ENCODE measurements at places on chromosomes 4 and X. TPM values are rescaled to one million over a fixed set of nuclear protein-coding genes. Genes with fewer than 3 reads are reported as not detected.
A peak's percentile ranks its signal among the peaks of the same experiment; 100 is the strongest.

DNA sequence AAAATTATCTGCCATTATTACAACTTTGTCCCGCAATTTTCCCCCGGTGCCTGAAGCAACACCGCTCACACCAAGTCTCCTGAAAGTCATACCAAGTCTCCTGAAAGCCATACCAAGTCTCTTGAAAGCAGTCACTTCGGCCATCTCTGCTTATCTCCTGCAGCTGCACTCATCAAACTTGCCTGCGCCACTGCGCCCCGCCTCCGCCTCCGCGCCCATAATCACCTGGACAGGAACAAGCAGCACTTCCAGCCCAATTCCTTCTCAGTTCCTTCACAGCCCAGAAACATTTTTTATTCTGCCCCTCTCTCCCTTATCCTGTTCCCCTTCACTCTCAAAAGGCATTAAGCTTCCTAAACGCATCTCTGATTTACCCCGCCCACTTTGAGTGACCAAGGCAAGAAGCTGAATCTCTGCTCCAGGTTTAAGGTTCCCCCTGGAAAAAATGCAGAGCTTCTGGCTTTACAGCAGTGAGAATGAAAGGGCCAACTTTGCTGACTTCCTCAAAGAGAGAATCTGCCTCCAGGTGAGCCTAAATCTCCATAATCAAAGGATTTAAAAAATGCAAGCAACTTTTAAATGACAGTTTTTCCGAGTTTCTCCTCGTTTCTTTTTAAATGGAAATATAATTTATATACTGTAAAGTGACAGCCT lies 7.7 kb downstream of the GPR50 start:
- no peak for DNase-seq
- no peak overlapping the region for H3K4me3 ChIP-seq
- H3K27me3 ChIP-seq, result peaks cover 2% of the 10 kb centered on the region
- no peaks in the 10 kb centered on the region for H3K4me1 ChIP-seq
- no peak overlapping the region for H3K27ac ChIP-seq

GRCh38 chr4:2807571-2807970 lies 14.7 kb downstream of the SH3BP2 start:
- peak overlapping the region; percentile 68 for H3K27ac ChIP-seq
- no peaks in the 10 kb centered on the region for H3K36me3 ChIP-seq
- no peak for DNase-seq

- no peaks in the 10 kb centered on the region for H3K4me1 ChIP-seq
- H3K36me3 ChIP-seq, result no peaks in the 10 kb centered on the region
- peaks cover 2% of the 10 kb centered on the region for H3K27me3 ChIP-seq
- peak overlapping the region; percentile 76 for H3K4me3 ChIP-seq
Measured at GRCh38 chr4:68271851-68272357, 26.4 kb upstream of the TMPRSS11B start.

- H3K4me1 ChIP-seq, result peaks cover 5% of the 10 kb centered on the region
- H3K36me3 ChIP-seq, result no peaks in the 10 kb centered on the region
- H3K4me3 ChIP-seq, result peak overlapping the region; percentile 92
- peaks cover 2% of the 10 kb centered on the region for H3K27me3 ChIP-seq
- DNase-seq, result peak; percentile 79
- H3K27ac ChIP-seq, result peak overlapping the region; percentile 71
Measured at GRCh38 chrX:135521405-135522131, 1.1 kb downstream of the INTS6L start.

DNA sequence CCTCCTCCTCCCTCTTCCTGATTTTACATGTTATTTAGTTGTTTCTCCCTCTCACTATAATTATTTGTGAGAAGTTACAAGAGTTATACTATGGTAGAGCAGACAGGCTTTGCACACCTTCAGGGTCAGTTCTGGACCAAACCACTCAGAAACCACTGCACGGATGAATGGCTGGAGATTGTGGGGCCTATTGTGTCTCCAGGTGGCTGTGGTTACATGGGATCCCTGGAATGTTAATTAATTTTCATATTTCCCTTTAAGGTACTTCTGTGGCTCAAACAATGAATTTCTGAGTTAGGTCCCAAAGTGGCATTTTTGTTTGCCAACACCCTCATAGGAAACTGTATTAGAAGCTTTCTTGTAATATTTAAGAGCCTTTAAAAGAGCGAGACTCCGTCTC lies 151.9 kb downstream of the BMPR1B start:
- no peaks in the 10 kb centered on the region for H3K36me3 ChIP-seq
- H3K4me3 ChIP-seq, result no peak overlapping the region
- H3K27ac ChIP-seq, result no peak overlapping the region
- no peaks in the 10 kb centered on the region for H3K27me3 ChIP-seq

GRCh38 chrX:131262738-131263679 lies 26.1 kb downstream of the IGSF1 start:
- peak; percentile 36 for DNase-seq
- H3K27ac ChIP-seq, result no peak overlapping the region
- H3K4me3 ChIP-seq, result no peak overlapping the region
- H3K27me3 ChIP-seq, result no peaks in the 10 kb centered on the region

REELD1 gene
- not detected for total RNA-seq

DNA sequence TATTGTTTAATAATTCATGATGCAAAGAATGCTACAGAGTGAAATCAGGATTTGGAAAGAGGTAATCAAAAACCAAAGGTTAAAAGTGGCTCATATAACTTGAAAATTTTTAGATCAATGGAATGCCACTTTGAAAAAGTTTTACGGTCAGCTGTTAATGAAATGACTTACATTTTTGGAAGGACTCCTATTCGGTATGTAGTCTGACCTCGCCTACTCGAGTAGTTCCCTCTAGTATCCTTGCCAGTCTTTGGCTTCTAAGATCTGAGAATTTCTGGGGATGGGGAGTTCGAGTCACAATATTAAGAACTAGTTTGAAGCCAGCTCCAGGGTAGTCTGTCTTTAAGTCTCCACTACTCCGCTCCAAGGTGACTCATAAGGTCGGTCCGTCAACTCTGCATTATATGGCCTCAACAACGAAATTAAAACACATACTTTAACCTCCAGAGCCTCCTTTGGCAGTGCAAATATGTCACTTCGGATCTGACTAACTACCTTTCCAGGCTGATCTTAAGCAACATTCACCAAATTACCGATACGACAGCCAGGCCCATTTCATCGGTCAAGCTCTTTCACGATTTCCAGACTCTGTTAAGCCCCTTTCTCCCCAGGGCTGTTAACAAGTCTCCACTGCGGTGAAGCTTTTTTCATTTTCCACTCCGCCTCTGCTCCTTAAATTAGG lies 733 bp upstream of the NAA15 start:
- H3K27ac ChIP-seq, result peak overlapping the region; percentile 99
- H3K27me3 ChIP-seq, result peaks cover 6% of the 10 kb centered on the region
- peaks cover 5% of the 10 kb centered on the region for H3K36me3 ChIP-seq
- peaks cover 10% of the 10 kb centered on the region for H3K4me1 ChIP-seq
- peak overlapping the region; percentile 100 for H3K4me3 ChIP-seq
- DNase-seq, result no peak

- H3K4me1 ChIP-seq, result no peaks in the 10 kb centered on the region
- H3K27ac ChIP-seq, result no peak overlapping the region
- no peak overlapping the region for H3K4me3 ChIP-seq
- no peak for DNase-seq
- no peaks in the 10 kb centered on the region for H3K27me3 ChIP-seq
Measured at GRCh38 chrX:10533696-10534365, 86.6 kb downstream of the MID1 start.

DNA sequence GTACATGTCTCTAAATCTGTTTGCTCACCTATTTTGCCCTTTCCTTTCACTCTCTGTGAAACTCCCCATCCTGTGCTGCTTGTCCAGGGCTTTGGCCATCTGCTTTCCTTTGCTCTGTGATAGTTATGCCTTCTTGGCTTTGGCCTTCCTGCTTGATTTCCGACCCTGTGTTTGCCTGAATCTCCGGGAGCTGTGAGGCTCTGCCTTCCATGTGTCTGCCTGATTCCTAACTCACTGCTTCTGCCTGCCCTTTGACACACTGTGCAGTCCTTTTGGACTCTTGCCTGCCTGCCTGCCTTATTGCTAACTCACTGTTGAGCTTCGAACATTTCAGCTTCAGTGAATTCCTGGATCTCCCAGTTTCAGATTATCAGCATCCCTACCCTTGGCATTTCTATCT lies 143.1 kb downstream of the C4orf33 start:
- H3K4me3 ChIP-seq, result no peak overlapping the region
- peak overlapping the region; percentile 10 for H3K27ac ChIP-seq
- peak; percentile 13 for DNase-seq
- H3K4me1 ChIP-seq, result peaks cover 14% of the 10 kb centered on the region
- no peaks in the 10 kb centered on the region for H3K27me3 ChIP-seq

- no peaks in the 10 kb centered on the region for H3K36me3 ChIP-seq
- DNase-seq, result no peak
- H3K4me1 ChIP-seq, result no peaks in the 10 kb centered on the region
- H3K4me3 ChIP-seq, result no peak overlapping the region
Measured at GRCh38 chr4:109355835-109356234, 53.4 kb upstream of the COL25A1 start.

DNA sequence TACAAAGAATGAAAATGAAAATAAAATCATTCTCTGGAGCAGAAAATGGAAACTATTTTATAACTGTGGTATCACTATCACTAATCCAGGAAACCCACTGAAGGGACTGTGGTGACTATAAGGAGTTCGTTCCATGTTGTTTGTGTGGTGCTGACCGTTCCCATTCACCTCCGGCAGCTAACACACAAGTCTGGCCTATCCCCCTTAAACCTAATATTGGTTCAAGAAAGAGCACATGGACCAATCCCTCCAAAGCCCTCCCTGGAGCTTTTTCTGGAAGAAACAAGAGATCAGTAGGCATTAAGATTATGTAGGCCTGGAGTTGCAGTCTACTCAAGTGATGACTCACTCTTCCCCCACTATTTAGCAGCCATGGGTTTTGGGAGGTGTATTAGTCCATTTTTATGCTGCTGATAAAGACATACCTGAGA lies 25.9 kb upstream of the FAM241A start:
- no peaks in the 10 kb centered on the region for H3K36me3 ChIP-seq
- no peak overlapping the region for H3K4me3 ChIP-seq
- H3K27ac ChIP-seq, result no peak overlapping the region
- H3K4me1 ChIP-seq, result peaks cover 11% of the 10 kb centered on the region
- no peak for DNase-seq

DNA sequence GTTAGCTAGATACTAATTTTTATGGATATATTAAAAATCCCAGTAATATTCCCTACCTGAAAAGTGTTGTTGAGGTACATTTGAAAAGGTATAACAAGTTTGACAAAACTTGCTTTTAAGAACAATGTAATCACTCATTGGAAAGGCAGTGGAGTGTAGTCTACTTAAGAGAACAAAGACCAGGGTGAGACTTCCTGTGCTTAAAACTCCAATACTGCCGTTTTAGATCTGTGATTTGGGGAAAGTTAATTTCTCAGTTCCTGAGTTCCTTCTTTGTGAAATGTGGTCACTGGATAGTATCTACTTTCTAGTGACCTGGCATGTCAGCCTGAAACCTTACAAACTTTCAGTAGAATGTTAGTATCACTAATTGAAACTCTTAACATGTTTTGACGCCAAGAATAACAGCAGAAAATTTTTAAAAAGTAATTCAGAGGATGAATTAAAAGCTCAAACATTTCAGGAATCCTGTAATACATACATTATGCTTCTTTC lies 56.8 kb downstream of the PCDH7 start:
- H3K36me3 ChIP-seq, result no peaks in the 10 kb centered on the region
- H3K27me3 ChIP-seq, result no peaks in the 10 kb centered on the region
- H3K27ac ChIP-seq, result no peak overlapping the region
- no peak for DNase-seq
- no peak overlapping the region for H3K4me3 ChIP-seq

DNA sequence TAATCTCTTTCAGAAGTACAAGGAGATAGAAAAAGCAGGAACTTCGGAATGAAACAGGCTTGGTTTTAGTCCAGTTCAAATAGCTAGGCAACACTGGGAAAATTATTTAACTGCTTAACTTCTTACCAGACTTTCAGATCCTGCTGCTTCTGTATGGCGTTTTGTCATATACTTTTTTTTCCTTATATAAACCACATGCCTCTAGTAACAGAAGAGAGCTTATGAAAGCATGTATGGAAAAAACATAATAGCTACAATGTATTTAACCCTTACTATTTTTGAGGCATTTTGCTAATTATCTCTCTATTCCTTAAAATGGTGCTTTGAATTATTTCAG lies 439.6 kb downstream of the INPP4B start:
- H3K27me3 ChIP-seq, result no peaks in the 10 kb centered on the region
- no peaks in the 10 kb centered on the region for H3K36me3 ChIP-seq
- H3K27ac ChIP-seq, result no peak overlapping the region
- no peak for DNase-seq

FGF5 gene
- total RNA-seq, result not detected
